Activated CD4-positive, alpha-beta memory T cell treated with anti-CD3 and anti-CD28 coated beads, Interleukin-2, amount 10 ng/mL, durations not matched to agents 7 days and 5 days (primary cell): ENCODE measurements at places on chromosomes 1 and 21. TPM values are rescaled to one million over a fixed set of nuclear protein-coding genes. Genes with fewer than 3 reads are reported as not detected.

Gene AMY2B
- total RNA-seq: 8.6 TPM

Gene CRB1
- not detected for total RNA-seq

DNA sequence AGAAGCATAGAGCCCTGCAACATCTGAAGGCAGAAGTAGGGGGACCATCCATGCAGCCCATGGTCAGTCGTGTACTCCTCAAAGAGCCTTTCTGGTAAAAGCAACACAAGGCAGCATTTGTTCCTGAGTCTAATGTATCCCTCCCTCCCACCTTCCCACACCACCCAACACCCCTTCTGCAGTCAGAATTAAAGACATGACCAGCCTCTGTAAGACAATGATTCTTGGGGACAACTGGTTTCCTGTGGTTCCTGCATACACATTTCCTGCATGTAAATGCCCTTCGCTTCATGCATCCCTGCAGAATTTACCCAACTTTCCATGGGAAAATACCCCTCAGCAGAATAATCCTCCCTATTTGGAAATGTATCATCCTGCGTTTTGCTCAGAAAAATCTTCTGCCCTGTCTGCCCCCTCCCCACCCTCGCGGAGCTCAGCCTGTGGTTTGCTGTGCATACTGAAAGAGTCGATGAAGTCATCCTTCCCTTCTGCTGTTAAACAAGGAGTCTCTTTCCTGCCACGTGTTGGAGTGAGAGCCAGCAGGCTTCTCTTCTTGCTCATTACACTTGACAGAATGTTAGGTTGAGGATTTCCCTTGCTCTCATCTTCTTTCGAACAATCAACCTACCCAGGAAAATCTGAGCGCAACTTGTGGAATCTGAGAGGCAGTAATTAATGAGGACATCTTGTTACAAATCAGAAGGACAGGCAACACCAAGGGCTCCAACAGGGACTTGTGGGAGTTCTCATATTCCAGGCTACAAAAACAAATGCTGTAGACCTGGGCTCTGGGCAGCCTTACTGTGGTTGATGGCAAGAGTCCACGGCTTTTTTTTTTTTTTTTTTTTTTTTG lies 4.7 kb downstream of the TNN start:
- no peak overlapping the region for H3K27ac ChIP-seq
- peaks cover 19% of the 10 kb centered on the region for H3K4me1 ChIP-seq
- DNase-seq: peak; percentile 31
- H3K4me3 ChIP-seq: peak overlapping the region; percentile 38
- no peaks in the 10 kb centered on the region for H3K36me3 ChIP-seq

- H3K4me1 ChIP-seq: no peaks in the 10 kb centered on the region
- H3K27me3 ChIP-seq: no peaks in the 10 kb centered on the region
- DNase-seq: no peak
- no peak overlapping the region for H3K27ac ChIP-seq
- no peaks in the 10 kb centered on the region for H3K36me3 ChIP-seq
Observed at GRCh38 chr1:78355656-78356055, 135.1 kb upstream of the PTGFR start.

GRCh38 chr1:167746988-167747655 lies 25.3 kb downstream of the MPZL1 start:
- no peak overlapping the region for H3K27ac ChIP-seq
- no peak for DNase-seq
- H3K27me3 ChIP-seq: no peaks in the 10 kb centered on the region
- peaks cover 7% of the 10 kb centered on the region for H3K4me1 ChIP-seq
- no peak overlapping the region for H3K4me3 ChIP-seq

- peaks cover 25% of the 10 kb centered on the region for H3K4me1 ChIP-seq
- H3K4me3 ChIP-seq: no peak overlapping the region
- no peak for DNase-seq
- H3K27me3 ChIP-seq: no peaks in the 10 kb centered on the region
- H3K36me3 ChIP-seq: peaks cover 22% of the 10 kb centered on the region
Observed at GRCh38 chr21:35234725-35235124, 185.6 kb upstream of the RUNX1 start.

GRCh38 chr1:240646571-240647240 lies 34.8 kb upstream of the GREM2 start:
- H3K4me1 ChIP-seq: no peaks in the 10 kb centered on the region
- H3K27me3 ChIP-seq: no peaks in the 10 kb centered on the region
- no peak overlapping the region for H3K4me3 ChIP-seq
- H3K27ac ChIP-seq: no peak overlapping the region

DNA sequence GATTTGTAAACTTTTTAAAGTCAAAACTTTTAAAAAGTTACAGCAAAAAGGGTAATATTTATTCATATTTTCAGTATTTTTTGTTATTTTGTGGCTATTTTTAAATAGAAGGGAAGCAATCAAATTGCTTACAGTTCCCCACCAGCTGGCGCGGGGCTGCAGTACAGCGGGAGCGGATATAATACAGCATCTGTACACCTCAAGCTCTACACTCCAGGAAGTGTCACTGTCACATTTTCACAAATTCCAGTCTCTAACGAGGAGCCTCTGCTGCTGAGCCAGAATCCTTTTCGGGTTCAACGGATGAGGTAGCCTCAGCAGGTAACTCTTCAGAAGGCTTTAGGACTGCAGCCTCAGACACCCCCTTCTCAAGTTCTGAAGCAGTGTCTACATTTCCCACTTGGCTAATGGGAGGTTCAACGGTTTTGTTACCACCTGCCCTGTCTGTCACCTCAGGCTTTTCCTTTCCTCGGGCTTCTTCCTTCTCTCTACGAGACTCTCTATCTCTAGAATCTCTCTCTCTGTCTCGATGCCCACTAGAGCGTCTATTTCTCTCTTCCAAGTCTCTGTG lies 11.7 kb downstream of the SOD1 start:
- peaks cover 38% of the 10 kb centered on the region for H3K4me1 ChIP-seq
- no peak for DNase-seq
- H3K27ac ChIP-seq: no peak overlapping the region
- H3K36me3 ChIP-seq: peaks cover 43% of the 10 kb centered on the region
- no peak overlapping the region for H3K4me3 ChIP-seq
